Activated CD4-positive, alpha-beta T cell treated with anti-CD3 and anti-CD28 coated beads, Interleukin-2, amount 50 U/mL, for 1 hour (primary cell): ENCODE measurements at places on chromosomes 12 and 14.

GRCh38 chr12:18998343-18999261, 130.9 kb upstream of the PLEKHA5 start:
- DNase-seq = no peak

DNA sequence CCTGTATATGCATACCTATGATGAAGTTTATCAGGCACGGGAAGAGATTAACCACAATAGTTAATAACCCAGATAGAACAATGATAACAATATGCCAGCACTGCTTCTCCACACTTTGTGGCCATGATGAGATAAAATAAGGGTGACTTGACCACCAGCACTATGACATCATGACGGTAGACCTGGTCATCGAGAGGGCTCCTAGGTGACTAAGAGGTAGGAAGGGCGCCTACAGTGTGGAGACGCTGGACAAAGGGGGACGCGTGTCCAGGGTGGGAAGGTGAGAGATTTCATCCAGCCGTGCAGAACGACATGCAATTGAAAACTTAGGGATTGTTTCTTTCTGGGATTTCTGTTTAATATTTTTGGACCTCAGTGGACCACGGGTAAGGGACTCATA, 221.8 kb upstream of the RTL1 start:
- no peak for DNase-seq

DNA sequence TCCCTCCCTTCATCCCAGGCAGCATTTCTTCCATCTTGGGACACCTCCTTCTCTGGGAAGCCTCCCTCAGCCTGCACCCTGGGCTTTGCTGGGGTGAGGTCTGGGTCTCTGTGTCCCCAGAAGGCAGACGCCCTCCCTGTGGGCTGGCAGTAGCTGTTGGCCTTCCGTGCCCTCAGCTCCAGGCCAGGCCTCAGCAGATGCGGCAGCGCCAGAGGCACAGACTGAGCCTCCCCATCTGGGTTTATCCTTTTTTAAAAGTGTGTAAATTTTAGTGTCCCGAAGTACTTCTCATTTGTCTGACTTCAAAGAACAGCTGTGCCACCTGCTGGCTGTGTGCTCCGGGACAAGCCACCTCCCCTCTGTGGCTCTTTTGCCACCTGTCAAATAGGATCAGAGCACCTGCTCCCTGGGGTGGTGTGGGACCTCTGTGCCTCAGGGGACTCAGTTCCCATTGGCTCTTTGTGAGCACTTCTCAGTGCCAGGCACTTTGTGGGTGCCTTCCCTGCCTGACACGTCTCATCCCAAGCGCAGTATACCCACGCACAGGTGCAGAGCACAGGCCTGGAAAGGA, 11.1 kb downstream of the EXOC3L4 start:
- DNase-seq = no peak

DNA sequence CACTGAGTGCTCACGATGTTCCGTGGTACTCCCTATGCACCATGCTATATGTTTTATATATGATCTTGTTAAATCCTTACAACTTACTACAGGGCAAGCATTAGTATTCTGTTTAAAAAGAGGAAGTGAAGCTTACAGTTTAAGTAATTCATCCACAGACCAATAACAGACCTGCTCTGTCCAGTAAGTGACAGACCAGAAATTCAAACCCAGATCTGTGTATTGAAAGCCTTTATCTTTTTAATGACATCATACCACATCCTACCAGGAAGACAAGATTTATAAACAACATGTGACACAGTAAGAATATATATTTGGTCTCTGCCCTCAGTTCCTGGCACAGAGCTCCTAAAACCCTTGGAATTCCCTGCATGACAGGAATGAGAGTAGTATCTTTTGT, 206.5 kb downstream of the STXBP6 start:
- no peak for DNase-seq

DNA sequence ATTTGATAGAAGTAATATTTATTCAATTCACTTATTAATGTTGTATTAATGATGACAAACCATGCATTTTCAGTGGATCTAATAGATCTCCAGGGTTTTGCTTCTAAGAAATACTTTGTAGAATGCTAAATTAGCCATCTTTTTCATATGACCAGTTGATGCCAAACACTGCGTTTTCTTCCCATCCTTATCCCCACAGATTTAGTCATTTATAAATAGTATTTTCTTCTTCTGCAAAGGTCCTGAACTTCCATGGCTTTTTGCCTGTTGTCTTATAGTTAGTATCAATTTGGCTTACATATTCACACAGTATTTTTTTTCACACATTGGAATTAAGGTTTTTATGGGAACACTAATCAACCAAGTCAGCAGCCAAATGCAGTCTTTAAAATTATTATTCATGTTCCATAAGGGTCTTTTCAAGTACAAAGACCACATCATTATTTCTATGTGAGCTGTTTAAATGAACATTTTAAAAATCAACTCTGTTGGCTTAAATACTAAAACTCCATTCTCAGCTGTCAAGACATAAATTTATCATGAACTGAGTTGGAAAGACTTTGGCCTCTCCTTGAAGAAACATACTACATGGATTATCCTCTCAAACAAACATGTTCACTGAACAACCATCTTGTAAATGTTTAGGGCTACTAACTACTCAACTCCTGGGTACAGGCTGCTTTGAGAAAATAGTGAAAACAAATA, 1278.4 kb upstream of the FLRT2 start:
- no peak for DNase-seq

DNA sequence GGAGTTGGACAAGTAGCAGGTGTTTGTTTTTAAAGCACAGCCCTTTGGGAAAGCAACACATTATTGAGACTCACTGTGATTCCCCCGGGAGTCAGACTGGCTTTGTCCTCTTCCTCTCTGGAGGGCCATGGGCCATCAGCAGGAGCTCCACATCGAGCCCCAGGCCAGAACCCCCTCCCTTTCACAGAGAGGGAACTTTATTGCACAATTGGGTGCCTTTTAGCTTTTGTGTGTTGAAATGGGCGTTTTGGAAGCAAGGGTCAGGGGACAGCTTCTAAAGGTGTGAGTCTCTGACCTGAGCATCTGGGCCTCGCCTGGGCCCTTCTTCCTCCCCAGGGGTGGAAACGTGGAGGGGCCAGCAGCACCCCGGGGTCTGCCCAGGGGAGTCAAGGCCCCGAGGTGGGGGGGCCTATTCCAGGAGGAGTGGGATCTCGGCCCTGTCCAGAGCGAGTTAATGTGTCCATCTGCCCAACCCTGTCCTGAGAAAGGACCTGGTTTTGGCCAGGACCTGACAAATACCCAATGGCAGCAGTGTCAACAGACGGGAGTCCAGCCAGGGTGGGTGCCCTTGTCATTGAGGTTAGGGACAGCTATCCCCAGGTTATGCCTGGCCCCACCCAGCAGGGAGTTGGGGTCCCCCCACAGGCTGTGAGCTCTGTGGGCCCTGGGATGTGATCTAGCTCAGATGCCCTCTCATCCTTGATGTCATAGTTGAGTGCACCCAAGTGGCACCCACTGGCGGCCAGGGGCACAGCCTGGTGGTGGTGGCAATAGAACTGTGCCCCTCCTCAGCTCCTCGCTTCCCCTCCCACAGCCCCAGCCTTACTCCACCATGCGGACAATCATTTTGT, 37.1 kb downstream of the SLC8B1 start:
- no peak for DNase-seq
